AG09319 (cell line): ENCODE measurements at places on chromosomes 12 and 14.

- DNase-seq, result no peak
Observed at GRCh38 chr12:110373425-110373824, 30.1 kb downstream of the ANAPC7 start.

DNA sequence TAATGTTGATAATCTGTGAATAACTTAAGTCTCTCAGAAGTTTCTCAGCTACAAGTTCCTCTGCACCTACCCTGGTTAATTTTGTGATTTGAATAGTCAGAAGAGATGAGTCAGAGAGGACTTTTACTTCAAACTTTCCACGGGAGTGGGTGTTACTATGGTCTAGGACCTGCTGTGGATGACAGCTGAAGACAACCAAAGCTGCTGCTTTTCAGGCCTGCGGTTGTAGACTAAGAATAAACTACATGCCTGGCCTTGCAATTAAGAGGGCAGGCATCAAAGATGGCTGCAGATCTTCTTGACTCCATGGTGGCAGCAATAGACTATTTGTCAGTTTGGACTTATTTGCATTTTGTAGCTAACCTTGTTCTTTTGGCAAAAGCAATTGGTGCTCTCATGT is 227.1 kb upstream of the KRR1 start:
- no peak for DNase-seq

DNA sequence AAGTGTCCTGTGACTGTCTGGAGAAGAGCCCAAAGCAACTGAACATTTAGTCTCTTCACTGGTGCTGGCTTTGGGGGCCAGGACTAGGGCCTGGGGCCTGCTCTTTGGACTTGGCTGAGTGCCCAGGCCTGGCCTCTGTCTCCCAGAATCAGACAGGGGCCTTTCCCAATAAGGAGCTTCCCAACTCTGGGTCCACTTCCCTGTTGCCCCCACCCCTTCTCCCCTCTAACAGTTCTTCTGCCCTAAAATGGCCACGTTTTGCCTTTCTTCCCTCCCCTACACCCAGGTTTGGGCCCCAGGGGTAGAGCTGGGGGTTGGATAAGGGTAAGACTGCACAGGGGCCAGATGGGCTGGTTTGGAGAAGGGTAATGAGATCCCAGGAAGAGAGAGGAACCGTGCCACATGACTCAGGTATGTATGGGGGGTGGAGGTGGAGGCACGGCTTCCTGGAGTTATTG is 10.0 kb upstream of the ITGA5 start:
- no peak for DNase-seq

DNA sequence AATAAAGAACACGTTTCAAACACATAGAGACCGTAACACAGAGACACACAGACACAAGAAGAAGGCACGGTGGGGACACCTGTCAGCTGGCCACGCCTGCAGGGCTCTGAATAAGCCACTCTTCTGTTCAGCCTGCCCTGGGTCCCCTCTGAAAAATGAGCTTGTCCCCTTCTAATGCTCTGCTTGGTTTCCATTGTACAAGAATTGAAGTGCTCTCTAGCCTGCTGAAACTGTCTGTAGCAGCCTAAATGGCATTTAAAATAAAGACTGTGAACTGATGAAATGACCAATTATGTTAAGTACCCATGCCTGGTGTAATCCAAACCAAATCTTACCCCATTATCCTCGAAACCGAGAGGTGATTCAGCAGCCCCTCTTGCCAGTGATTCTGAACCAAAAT is 139.8 kb downstream of the FOXN3 start:
- no peak for DNase-seq

DNA sequence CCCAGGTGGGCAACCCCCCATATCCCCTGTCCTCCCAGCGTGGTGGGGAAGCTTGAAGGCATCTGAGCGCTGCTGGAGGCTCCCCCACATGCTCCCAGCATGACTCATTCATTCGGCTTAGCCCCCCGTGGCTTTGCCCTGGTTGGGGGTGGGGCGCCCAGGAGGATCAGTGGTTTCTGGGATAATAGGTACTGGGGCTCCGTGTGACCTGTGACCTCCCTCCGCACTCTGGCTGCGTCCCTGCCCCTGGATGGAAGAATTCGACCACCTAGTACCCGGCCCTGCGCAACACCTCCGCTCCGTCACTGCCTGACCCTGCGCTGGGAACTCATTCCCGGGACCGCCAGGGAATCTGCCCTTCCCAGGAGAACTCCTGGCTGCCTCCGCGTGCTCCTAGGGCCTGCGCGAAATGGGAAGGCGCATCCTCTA is 120.1 kb downstream of the AACS start:
- no peak for DNase-seq

GRCh38 chr14:39988939-39989338 is 556.7 kb upstream of the FBXO33 start:
- no peak for DNase-seq

DNA sequence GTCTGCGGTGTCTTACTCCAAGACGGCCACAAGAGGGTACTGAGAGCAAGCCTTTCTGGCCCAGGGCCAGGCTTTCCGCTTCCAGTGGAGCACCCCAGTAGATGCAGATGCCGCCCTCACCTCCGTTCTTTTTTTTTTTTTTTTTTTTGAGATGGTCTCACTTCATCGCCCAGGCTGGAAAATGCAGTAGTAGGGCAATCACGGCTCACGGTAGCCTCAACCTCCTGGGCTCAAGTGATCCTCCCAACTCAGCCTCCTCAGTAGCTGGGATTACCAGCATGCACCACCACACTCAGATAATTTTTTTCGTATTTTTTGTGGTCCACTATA is 5.6 kb upstream of the LBHD2 start:
- DNase-seq, result peak; percentile 43

DNA sequence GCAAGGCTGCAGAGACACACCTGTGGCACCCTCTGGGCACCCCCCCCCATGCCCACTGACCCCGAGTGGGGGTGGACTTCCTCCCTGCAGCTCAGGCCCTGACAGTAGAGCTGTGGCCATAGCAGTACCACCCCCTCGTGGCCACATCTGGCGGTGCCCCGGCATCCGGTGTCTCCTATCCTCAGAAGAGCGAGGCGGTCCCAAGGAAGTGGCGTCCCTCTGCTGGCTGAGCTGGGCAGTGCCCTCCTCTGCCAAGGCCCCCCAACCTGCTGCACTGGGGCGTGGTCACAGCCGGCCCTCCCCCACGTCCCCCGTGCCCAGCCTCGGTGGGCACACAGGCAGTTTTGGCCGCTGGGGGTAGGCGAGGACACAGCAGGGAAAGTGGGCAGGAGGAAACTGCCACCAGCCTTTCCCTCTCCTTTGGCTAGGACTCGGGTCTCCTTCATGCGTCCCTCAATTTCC is 6.0 kb upstream of the SLC6A12 start:
- DNase-seq, result no peak
